Natural killer cell (primary cell): ENCODE measurements at places on chromosomes 3 and 15. TPM values are rescaled to one million over a fixed set of nuclear protein-coding genes. Genes with fewer than 3 reads are reported as not detected.

Gene TKT
- 107 TPM for total RNA-seq

Gene CCR8
- 0.35 TPM for total RNA-seq

Gene NPHP3
- total RNA-seq: 20.0 TPM

Gene LRIG1
- 5.5 TPM for total RNA-seq

Gene PLA2G4B
- 17.5 TPM for total RNA-seq

Gene SCAANT1
- total RNA-seq: not detected

Gene TNFAIP8L3
- not detected for total RNA-seq

Gene GPR15
- 1.5 TPM for total RNA-seq

Gene LPP
- 149 TPM for total RNA-seq

Gene CD276
- total RNA-seq: not detected

Gene MYZAP
- not detected for total RNA-seq

Gene FETUB
- not detected for total RNA-seq

Gene LIPC
- total RNA-seq: 7.1 TPM

Gene SMCO1
- total RNA-seq: not detected

Gene NRROS
- 32.5 TPM for total RNA-seq

Gene MAP6D1
- total RNA-seq: not detected
